Right cardiac atrium (tissue), 5 donors: ENCODE measurements at places on chromosomes 11 and 22. TPM values are rescaled to one million over a fixed set of nuclear protein-coding genes. Genes with fewer than 3 reads are reported as not detected.

DNA sequence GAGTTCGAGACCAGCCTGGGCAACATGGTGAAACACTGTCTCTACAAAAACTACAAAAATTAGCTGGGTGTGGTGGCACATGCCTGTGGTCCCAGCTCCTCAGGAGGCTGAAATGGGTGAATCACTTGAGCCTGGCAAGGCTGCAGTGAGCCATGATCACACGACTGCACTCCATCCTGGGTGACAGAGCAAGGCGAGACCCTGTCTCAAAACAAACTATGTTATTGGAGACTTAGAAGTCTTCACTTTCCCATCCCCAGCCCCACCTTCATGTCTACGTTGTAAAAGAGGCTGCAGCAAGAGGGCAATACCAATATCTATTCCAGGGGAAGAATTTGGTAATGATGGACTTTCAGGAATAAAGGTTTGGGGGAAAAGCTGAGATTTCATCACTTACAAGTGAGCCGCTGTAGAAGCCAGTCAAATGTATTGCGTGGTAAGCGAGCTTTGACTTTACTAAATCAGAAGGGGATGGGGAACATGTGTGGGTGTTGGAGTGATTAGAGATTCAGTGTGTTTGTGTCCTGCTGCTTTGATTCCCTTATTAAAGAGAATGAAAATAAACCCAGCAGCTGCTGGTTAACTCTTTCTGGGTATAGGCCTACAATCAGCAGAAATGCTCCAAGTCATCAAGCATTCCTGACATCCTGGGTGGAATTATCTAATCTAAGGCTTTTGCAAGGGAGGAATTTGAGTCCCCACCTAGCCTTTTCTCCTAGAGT, 53.7 kb downstream of the UBASH3B start:
- DNase-seq, result no peak

DNA sequence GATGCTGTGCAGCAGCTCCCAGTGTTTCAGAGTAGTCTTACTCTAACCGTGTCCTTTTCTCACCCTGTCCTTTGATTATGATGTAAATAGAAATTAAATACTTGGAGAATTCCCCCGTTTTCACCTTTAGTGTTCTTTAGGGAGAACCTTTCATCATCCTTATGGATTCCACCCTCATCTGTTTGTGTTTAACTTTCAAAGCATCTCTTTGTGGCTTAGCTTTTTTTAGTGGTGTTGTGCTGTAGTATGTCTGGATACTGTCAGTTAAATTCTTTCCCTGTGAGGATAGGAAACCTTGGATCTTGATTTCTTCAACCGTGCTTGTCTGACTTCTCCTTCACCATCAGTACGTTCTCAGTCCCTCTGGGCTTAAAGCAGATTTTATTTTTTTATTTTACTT, 48.5 kb downstream of the PPP6R3 start:
- DNase-seq, result no peak

DNA sequence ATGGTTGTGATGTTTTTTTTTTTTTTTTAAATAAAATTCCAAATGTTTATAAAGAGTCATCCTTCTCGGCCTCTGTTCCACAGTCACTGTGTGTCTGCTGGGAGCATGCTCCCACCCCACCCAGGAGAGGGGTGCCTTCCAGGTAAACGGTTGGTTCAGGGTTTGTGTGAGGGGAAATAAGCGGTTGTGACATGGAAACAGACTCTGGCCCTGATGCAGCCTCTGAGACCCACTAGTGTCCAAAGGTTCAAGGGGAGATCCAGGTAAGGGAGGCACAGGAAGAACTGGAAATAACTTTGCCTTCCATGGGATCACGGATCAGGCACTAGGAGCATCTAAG, 6.0 kb upstream of the GAS2L1 start:
- DNase-seq, result no peak

DNA sequence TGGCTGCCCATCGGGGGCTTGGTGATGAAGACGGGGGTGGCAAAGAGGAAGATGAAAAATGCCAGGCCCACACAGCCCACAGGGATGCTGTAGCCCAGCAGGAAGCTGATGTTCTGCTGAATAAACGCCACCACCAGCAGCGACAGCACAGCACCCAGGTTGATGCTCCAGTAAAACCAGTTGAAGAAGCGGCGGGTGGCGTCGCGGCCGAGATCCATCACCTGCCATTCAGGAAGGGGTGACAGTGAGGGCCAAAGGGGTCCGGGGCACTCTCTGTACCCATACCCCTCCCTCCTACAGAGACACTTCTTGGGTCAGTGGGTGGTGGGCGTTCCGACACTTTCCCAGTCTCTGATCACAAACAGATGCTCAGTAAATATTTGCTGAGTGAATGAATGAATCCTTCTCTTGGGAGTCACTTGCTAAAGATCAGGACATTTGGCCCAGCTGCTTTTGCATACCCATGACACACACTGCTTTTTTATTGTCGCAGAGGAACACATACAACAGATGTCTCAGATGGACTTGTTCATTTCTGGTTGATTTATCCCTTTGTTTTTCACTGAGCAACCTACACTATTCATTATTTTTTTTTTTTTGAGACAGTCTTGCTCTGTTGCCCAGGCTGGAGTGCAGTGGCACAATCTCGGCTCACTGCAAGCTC, 5.2 kb downstream of the SLC15A3 start:
- no peak for DNase-seq

- DNase-seq, result peak; percentile 74
Measured at GRCh38 chr11:72471005-72471898, 36.9 kb upstream of the CLPB start.

GRCh38 chr11:114970927-114971645, 292.8 kb downstream of the NXPE2 start:
- DNase-seq, result no peak

- DNase-seq, result no peak
Measured at GRCh38 chr11:34065505-34066203, 14.1 kb downstream of the CAPRIN1 start.

DNA sequence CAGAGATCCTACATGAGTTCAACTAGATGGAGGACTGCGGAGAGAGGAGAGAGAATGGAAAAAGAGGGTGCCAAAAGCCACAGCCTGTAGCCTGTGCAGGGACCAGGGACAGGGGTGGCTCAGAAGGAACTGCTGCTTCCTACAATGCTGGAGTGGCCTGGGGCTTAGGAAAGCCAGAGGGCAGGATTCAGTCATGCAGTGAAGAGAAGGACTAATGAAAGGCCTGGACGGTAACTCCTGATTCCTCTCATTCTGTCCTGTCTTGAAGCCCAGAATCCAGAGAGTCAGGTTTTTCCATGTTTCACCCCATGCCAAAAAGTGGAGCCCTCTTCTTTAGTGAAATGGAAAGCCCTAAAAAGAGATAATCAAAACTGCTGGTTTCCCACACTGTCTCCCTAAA, 48.4 kb upstream of the INCENP start:
- no peak for DNase-seq

GRCh38 chr11:127485541-127485940, 485.0 kb upstream of the KIRREL3 start:
- DNase-seq, result no peak

DNA sequence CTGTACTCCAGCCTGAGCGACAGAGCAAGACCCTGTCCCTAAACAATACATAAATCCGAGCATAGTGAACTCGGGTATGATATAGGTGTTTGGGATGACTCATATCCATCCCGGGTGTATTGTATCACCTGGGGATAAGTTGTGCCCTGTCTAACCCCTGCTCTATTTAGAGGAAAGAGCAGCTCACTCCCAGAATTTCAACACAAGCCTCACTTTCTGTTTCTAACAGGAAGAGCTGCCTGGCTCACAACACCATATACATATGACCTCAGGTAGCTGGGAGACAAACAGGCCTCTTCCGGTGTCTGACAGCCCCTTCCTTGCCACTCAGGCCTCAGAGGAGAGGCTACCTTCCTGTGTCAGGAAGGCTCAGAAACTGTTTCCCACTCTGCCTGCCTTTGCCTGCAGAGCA, 9.9 kb upstream of the MICALL1 start:
- DNase-seq, result no peak

DNA sequence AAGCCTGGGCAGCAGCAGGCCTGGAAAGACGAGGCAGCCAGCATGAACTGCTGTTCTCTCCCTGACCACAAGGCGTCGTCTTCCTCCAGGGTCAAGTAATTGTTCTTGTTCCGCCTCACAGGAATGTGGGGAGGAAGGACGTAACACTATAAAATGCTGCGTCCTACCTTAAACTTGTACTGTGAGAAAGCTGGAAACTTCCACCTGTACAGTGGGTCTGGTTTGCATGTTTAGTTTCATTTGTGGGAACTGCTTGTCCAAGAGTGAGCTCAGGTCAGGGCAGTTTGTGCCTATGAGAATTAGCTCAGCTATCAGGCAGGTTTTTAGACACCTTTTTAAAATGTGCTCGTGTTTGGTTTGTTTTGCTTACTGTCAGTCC, 55.2 kb downstream of the PANX1 start:
- DNase-seq, result peak; percentile 86

DNA sequence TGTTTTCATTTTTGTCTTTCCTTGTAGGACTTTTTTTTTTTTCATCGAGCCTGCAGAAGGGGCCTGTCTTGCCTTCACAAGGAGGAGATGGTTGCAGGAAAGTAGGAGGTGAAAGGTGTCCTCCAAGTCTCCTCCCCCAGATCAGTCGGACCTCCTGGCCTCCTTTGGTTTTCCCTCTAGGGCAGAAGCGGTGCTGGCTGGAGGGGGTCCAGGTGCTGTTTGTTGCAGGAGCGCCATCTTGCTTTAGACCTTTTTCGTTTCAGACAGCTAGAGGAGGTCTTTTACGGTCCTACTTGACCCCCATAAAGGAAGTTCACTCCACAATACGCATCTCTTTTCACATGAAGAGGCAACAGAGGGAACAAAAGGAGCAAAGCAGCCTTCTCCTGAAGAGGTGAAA, 66.0 kb downstream of the ZBTB16 start:
- DNase-seq, result no peak

DNA sequence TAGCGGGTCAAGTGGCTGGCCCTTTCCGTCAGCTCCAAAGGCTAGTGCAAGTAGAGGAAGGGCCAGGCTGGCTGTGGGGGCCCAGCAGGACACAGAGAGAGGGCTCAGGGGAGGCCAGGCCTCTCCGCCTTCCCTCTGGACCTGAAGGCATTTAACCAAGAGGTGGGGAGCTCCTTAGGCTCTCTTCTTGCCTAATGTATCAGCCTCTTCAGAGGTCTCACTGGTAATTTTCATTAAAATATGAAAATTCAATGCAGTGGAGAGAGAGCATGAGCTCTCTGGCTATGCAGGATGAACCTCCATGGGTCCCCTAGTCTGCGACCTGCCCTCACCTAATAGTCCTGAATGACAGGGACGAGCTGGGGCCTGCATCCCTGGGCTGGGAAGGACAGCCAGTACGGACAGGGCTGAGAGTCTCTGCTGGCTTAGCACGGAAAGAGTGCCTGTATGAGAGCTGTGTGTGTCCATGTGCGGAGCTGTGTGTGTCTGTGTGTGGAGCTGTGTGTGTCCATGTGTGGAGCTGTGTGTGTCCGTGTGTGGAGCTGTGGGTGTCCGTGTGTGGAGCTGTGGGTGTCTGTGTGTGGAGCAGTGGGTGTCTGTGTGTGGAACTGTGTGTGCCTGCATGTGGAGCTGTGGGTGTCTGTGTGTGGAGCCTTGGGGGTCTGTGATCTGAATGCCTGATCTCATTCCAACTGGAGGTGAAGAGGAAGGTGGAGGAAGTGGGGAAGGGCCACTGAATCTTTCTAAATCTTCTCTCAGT, 2.4 kb downstream of the ALX4 start:
- DNase-seq, result no peak

DNA sequence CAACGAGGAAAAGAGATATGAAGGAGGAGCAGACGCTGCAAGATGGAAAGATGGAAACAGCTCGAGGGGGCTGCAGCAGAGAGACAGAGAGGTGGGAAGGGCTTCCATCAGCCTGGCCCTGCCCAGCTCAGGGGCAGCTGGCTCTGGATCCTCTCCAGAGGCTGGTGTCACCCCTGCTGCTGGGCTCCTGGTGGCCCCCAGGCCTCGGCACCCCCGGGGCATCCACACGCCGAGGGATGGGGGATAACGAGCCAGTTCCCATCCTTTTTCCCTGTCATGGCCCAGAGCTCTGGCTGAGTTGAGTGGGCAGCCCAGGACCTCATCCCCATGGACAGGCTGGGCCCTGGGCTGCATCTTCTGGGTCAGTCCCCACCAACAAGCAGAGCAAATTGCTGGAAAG, 102.3 kb downstream of the ST3GAL4 start:
- no peak for DNase-seq

GRCh38 chr11:19428206-19429002, 187.7 kb upstream of the E2F8 start:
- no peak for DNase-seq

GRCh38 chr22:19700790-19701419, 13.4 kb upstream of the SEPTIN5 start:
- no peak for DNase-seq

GRCh38 chr22:49553518-49554295, 274.0 kb downstream of the BRD1 start:
- DNase-seq, result peak; percentile 26

DNA sequence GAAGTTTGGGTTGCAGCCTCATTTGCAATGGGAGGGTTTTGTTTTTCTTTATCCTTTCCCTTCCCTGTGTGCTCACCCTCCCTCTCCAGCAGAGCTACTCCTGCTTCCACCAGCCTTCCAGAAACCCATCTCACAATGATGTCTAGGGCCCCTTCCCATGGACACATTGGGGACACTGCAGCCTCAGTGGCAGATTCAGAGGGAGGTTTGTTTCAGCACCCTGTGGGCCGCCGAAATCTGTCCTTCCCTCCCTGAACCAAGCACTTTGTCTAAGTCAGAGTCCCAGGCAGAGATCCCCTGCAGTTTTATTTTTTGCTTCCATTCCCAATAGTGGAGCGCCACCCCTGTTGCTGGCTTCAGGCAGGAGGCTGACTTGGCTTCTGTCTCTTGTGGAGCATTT, 8.6 kb upstream of the SYNGR1 start:
- DNase-seq, result no peak

- no peak for DNase-seq
Measured at GRCh38 chr11:75087319-75088305, 9.1 kb downstream of the OR2AT4 start.

DNA sequence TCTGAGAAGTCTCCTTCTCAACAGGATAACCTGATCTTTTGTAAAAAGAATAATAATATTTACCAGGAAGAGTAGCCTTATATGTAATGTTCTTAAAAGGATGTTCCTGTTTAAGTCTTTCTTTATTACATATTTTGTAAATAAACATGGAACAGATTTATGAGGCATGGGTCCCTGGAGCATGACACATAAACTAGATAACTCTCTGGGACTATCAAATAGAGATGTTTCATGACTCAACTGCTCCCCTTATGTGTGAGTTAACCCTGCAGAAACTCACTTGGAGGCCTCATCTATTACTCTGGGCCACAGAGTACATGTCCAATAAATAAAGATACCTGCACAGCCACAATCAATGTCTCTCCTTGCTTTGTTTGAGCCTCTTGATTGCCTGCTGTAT, 64.6 kb downstream of the GDPD4 start:
- no peak for DNase-seq

The WBP2NL gene
- 0.50 TPM for total RNA-seq

The CCDC116 gene
- total RNA-seq, result 0.34 TPM

The CDKN1C gene
- 24.3 TPM for total RNA-seq

The MAP6 gene
- total RNA-seq, result 8.9 TPM

The APOA4 gene
- total RNA-seq, result not detected

The LDHAL6A gene
- total RNA-seq, result not detected

The DKK3 gene
- 2,883 TPM for total RNA-seq

The RASD2 gene
- total RNA-seq, result 2.1 TPM

The ZC3H12C gene
- total RNA-seq, result 15.7 TPM

The GAL3ST1 gene
- total RNA-seq, result 0.93 TPM

The MS4A3 gene
- not detected for total RNA-seq
